Activated CD8-positive, alpha-beta memory T cell treated with anti-CD3 and anti-CD28 coated beads for 36 hours (primary cell): ENCODE measurements at places on chromosomes 1 and 21. TPM values are rescaled to one million over a fixed set of nuclear protein-coding genes. Genes with fewer than 3 reads are reported as not detected.

Gene IGSF9
- total RNA-seq = not detected

Gene CA14
- not detected for total RNA-seq

Gene AIRE
- not detected for total RNA-seq

Gene NUAK2
- total RNA-seq = 1.3 TPM

Gene RAP1GAP
- 0.96 TPM for total RNA-seq

Gene COL11A1
- not detected for total RNA-seq
